ENCODE measurements at places on chromosomes 7 and 10.

GRCh38 chr10:125134916-125135770, 25.2 kb downstream of the CTBP2 start:
- DNase-seq: no peak

DNA sequence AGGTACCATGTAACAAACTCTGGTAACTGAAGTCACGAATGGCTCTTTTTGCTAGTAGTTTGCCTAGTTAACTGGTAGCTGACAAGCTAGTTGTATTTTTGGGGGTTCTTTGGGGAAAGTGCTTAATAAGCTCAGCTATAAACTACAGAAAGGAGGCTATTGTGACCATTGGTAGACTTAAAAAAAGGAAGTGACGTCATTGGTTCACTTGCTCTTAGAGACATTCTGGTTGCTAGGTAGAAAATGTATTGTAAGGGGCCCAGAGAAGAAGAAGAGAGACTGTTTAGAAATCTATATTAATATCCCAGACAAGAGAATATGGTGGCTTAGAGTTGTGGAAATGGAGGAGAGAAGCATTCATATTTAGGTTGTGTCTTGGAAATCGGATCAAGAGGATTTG, 103.0 kb downstream of the NXPH1 start:
- no peak for DNase-seq

- no peak for DNase-seq
Observed at GRCh38 chr7:108289852-108290251, 159.7 kb upstream of the LAMB4 start.

DNA sequence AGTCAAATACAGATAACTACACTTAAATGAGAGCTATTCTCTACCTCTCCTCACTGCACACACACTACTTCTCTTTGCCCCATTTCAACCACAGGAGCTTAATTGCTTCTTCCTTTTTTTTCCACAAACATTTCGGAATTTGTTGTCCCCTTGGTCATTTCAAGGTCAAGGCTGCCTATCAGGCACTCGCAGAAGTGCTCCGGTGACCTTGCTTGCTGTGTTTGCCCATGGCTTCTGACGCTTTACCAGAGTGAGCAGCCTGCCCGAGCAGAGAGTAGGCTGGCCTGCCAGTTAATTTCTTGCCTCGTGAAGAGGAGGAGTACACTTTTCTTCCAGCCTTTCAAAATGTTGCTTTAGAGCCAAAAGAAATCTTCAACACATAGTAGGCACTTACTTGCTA, 297.1 kb upstream of the LRGUK start:
- no peak for DNase-seq

GRCh38 chr7:97015756-97016380, 8.8 kb downstream of the DLX5 start:
- no peak for DNase-seq

- no peak for DNase-seq
Observed at GRCh38 chr10:131172433-131172832, 139.1 kb downstream of the TCERG1L start.

DNA sequence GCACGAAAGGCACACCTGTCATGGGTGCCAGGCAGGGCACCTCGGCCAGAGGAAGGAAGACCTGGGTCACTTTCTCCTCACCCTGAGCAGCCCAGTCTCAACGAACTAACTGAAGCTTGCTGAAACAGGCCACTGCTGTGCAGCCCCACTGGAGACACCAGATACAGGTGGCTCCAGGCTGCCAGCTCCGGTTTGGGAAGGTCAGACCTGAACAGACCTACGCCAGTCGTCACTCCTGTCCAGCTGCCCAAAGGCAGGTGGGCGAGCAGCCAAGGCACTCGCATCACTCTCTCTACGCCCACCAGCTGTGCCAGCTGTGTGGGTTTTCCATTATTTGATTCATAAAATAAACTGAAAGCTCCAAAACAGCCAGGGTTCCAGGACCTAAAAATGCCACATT, 256.1 kb downstream of the ZMYND11 start:
- no peak for DNase-seq

All from stimulated activated CD4-positive, alpha-beta T cell treated with anti-CD3 and anti-CD28 coated beads, Interleukin-15, amount 100 ng/mL, for 48 hours (primary cell).